Fibroblast of skin of right biceps (primary cell): ENCODE measurements at places on chromosomes 16 and 17.

GRCh38 chr16:14175086-14175485 lies 104.0 kb downstream of the MRTFB start:
- peak; percentile 31 for DNase-seq

DNA sequence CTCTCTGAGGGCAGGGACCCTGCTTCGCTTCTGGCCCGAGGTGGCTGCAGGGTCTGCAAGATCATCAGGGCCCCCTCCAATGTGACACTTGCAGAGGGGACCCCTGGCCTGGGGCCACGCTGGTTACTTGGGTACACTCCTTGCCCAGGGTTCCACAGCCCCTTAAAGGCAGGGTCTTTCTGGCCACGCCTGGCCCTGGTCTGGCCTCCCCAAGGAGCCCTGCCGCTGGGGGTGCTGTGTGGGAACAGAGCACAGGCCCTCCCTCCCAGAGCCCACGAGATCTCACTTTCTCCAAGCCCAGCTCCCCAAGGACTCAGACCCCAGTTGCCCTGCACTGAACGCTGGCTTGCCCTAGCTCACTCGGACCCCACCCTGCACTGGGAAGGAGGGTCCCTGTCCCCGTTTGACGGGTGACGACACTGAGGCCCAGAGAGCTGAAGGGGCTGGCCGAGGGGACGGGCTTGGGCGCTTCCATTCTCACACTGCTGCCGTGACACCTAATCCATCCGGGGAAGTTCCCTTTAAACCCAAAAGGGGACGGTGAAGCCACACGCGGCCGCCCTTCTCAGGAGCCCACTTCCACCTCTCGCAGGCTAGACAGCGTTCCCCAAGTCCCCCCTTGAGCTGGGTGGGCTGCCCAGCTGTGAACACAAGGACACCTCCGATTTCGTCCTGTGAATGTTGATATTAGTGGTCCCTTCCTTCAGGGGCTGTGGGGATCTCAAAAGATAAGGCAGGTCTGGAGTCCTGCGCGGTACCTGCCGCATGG lies 26.9 kb upstream of the OSGIN1 start:
- DNase-seq, result no peak

DNA sequence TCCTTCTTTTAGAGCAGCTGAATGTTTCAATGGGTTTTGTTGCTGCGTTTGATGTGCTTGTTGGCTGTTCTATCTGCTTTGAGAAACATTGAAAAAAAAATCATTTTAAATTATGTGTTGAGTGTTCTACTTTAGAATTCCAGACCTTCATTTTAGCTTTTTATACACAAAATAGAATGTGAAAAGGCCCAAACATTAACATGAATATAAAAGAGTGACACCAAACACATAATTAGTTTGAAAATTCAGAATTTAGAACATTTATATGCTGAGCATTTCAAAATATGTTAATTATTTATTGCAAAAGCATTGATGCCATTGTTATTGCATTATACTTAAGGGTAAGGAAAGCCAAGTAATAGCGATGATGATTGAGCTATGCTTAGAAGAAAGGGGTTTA lies 2.9 kb downstream of the NFAT5 start:
- DNase-seq, result no peak

GRCh38 chr16:81158964-81159363 lies 62.8 kb upstream of the GCSH start:
- DNase-seq, result no peak

GRCh38 chr16:83952940-83953795 lies at the start of gene OSGIN1:
TSS of gene OSGIN1 (plus strand) at chr16:83953240. CDS start at chr16:83957672, 4,432 bp downstream.
- DNase-seq, result peak; percentile 93

DNA sequence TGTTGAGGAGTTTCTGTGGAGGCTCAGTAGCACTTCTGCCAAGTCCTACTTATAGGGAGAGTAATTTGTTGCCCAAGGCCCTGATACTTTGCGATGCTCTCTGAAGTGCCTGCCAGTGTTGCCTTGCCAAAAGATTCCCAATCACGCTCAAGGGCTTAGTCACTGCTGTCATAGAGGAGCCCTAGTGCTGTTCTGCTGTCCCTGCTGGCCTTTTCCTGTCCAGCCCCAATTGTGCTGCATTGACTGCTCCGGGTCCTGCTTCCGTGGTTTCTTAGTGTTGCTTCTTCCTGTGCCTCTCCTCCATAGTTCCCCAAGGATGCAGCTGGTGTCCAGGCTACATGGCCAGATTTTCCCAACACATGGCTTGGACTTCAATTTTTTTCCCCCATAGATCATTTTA lies 13.9 kb downstream of the NUP93 start:
- DNase-seq, result peak; percentile 54

- DNase-seq, result no peak
Observed at GRCh38 chr16:68076560-68076959, 8.6 kb upstream of the NFATC3 start.

DNA sequence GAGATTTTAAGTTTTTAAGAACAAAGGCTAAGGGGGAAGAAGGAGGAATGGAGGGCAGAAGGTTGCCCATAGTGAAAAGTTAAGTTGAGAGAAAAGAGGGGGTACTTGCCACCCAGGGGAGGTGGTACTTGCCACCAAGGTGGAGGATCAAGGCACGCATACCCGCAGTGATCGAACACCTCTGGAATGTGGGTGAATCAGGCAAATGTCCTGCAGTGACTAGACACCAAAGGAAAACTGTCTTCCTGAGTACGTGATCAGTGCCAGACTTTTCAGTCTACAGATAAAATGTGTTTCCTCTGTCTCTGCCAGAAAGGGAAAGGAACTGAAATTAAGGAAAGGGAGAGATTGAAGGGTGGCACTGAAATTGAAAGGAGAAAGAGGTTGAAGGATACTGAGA lies 2285.3 kb downstream of the TP53TG3F start:
- no peak for DNase-seq

DNA sequence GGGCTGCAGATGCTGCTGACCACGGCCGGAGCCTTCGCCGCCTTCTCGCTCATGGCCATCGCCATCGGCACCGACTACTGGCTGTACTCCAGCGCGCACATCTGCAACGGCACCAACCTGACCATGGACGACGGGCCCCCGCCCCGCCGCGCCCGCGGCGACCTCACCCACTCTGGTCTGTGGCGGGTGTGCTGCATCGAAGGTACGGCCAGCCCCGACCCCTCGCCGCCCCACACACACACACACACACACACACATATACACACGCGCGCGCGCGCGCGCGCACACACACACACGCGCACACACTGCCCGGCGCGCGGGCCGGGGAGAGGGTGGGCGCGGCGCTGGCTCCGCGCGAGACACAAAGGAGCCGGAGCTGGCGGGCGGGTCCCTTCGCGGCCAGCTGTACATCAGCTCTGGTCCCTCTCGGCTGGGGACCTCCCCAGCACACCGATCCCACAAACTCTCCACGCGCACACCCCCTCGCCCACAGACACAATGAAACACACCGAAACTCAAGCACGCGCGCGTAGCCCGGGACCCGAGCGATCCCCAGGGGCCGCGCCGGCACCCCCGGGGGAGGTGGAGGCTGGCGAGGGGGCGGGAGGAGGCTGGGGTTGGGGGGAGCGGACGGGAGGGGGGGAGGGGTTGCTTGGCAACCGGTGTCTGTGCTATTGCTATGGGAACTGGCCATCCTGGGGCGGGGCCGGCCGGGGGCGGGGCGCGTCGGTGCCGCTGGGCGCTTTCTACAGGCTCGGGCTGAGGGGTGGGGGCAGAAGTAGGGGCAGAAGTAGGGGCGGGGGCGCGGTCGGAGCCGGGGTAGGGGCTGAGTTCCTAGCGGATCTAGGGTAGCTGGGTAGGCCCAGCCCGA lies 658 bp downstream of the CACNG4 start:
- DNase-seq, result no peak

DNA sequence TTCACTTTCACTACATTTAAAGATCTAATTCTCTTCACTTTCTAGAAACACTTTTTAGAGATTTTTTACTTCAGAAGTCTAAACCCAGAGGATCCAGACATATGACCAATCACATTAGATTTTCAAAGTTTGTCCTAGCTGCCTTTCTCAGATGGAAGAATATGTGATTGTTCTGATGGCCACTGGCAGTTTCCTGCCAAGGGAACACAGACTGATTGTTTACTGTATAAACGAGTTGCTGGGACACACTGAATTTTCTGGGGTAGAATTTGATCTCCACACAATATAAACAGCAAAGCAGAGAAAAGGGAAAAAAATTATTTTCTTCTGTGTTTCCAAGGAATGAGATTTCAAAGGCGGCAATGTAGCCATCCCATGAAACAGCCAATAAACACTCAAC lies 480.0 kb downstream of the TOX3 start:
- no peak for DNase-seq

GRCh38 chr17:74163271-74163821 lies 40.1 kb upstream of the RPL38 start:
- no peak for DNase-seq

- peak; percentile 49 for DNase-seq
Observed at GRCh38 chr17:77127735-77128361, 12.9 kb upstream of the SEC14L1 start.

GRCh38 chr17:59409336-59410048 lies 78.0 kb downstream of the YPEL2 start:
- no peak for DNase-seq

- DNase-seq, result no peak
Observed at GRCh38 chr17:30091121-30091670, 25.4 kb upstream of the NSRP1 start.

DNA sequence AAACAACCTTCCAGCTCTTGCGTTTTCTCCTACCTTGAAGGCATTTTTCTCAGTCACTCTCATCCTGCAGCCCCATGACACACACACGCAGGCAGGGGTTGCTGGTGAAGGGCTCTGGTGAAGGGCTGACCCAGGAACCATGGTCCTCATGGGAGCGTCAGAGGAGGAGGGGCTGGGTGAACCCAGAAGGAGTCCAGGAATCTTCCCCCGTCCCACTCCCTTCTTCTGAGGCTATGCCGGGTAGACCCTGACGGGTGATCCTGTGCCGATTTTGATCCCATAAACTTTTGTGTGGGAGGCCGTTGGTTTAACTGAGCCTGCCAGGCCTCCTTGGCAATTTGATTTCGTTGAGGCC lies 278.4 kb upstream of the FOXF1 start:
- DNase-seq, result no peak

- no peak for DNase-seq
Observed at GRCh38 chr17:45867171-45867570, 22.5 kb downstream of the SPPL2C start.

- no peak for DNase-seq
Observed at GRCh38 chr17:83150369-83151055, 71.1 kb downstream of the METRNL start.

GRCh38 chr17:18206962-18207361 lies 18.5 kb upstream of the LLGL1 start:
- no peak for DNase-seq

DNA sequence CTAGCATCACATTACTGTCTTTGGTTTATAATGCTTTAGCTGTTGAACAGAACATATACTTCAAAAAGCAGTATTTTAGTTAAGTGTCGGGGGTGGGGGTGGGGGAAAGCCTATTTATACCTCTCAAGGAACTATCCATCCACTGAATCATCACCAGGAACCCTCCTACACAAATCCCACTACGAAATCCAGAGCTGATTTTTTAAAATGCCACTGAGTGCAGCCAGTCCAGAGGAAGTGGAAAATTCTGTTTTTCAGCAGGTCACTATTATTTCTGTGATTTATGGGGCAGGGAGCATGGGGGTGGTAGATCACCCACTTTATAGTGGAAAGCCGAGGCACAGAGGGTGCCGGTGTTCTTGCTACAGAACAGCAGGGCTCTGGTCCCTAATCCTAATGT lies 284.1 kb downstream of the SOX9 start:
- peak; percentile 88 for DNase-seq

GRCh38 chr17:1762901-1763898 lies 1.3 kb downstream of the SERPINF1 start:
- peak; percentile 89 for DNase-seq

DNA sequence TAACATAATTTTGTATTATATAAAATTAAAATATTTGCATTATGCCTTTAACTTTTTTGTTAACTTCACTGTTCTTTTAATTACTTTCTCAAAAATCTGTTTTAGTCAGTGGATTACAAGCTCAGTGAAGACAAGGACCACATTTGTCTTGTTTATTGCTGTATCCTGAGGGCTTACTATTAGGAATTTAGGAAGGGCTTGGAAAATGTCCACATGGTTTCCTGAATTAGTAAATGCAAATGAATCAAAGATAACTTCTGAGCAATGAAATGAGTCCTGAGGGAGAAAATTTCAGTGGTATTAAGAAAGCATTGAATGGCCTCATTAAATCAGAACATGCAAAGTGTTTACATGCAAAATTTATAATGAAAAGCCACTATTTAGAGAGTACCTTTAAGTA lies 1293.2 kb upstream of the GOT2 start:
- no peak for DNase-seq

- DNase-seq, result no peak
Observed at GRCh38 chr16:87740909-87741424, 24.8 kb downstream of the KLHDC4 start.

DNA sequence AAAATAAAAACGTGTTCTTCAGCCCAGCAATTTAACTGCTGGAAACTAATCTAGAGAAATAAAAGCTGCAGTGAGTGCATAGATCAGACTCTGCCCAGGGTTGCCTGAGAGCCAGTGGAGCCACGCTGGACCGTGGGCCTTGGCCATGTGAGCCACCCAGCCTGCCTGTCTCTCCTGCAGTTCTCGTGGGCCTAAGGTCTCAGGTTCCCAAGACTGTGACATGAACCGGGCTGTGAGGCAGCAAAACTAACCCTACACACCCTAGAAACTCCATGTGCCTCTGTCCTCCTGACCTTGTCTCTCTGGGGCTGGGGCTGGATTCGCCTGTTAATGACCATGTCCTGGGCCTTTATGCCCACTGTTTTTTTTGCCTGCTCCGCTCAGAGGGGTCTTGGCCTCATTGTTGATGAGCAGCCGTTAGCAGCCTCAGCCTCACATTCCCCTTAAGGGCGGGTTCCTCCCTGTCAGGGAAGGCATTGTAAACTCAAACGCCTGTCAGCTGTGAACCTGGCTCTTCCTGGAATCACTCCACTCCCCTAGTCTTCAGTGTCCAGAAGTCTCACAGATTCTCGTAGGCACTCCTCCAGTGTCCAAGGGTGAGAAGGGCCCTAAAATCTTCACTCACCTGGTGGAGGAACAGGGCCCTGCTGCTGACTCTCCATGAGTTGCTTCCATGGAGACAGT lies 16.9 kb downstream of the C16orf90 start:
- DNase-seq, result no peak

- peak; percentile 17 for DNase-seq
Observed at GRCh38 chr16:27677263-27677662, 127.3 kb downstream of the KATNIP start.

- DNase-seq, result no peak
Observed at GRCh38 chr16:66510711-66511601, 39.0 kb downstream of the TK2 start.

DNA sequence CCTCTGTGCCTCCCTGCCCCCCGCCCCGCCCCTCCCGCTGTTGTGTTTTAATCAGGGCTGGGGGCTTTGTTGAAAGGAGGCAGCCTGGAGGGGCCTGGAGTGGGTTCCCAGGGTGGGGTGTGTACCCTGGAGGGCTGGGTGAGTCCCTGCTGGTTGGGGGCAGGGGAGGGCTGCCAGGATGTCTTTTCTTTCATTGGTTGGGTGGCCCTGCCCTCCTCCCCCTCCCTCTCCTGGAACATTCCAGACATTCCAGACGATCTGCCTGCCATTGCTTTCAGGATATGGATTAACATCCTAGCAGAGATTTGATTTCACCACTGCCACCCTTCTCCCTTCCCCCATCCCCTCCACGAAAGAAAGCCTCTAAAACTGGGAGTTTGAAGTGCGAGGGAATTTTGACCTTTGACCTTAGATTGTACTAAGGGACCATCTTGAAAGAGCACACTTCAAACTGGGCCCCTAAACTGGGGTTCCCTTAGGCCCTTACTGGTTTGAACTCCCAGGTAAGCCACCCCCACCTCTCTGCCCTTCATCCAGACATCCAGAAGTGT lies 25.3 kb downstream of the IGF2BP1 start:
- DNase-seq, result peak; percentile 95
